Lung microvascular endothelial cell (primary cell): ENCODE measurements at places on chromosomes 5 and 9.

GRCh38 chr5:121640298-121640697, 211.4 kb upstream of the FTMT start:
- DNase-seq: no peak

DNA sequence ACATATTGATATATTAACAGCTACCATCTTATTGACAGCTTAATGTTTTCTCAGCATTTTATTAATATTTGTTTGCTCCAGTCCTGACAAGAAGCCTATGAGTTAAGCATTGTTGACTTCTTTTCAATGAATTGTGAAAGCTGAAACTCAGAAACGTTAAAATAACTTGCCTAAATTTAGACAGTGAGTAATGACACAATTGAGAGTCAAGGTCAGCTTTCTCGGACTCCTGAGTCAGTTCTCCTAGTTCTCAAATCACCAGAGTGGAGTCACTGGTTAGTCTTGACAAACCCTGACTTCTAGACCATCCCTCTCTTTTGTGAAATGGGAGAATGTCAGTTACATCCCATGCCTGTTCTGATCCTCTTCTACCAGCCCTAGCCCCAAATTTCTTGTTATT, 222.7 kb upstream of the ACO1 start:
- no peak for DNase-seq

- DNase-seq: no peak
Measured at GRCh38 chr5:38468978-38469706, 87.3 kb downstream of the LIFR start.

- DNase-seq: no peak
Measured at GRCh38 chr5:134079748-134080581, 34.5 kb upstream of the TCF7 start.

DNA sequence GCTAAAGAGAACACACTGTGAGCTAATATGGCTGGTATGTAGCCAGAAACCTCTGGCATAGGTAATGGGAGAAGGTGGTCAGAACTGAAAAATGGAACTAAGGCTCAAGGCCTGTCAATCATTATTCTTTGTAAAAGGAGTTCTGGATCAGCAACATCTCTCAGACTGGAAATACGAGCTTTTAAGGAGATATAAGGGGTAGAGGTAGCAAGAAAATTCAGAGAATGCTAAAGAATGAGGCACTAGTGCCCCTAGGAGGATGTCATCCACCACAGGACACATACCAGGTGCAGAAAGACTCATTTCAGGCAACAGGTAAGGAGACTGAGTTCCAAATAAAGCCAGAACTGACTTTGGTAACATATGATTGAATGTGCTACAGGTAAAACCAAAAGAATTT, 18.9 kb upstream of the MOCS2 start:
- no peak for DNase-seq

GRCh38 chr5:69498384-69498783, 5.8 kb downstream of the OCLN start:
- no peak for DNase-seq

- peak; percentile 6 for DNase-seq
Measured at GRCh38 chr9:84669288-84670137, at the start of gene NTRK2. Gene NTRK2 (plus strand): TSS chr9:84669729. CDS start chr9:84670749, 1,020 bp downstream.
